SK-N-SH treated with all-trans-retinoic acid at 6 μM for 48 hours (cell line): ENCODE measurements at places on chromosomes 2 and 18.

DNA sequence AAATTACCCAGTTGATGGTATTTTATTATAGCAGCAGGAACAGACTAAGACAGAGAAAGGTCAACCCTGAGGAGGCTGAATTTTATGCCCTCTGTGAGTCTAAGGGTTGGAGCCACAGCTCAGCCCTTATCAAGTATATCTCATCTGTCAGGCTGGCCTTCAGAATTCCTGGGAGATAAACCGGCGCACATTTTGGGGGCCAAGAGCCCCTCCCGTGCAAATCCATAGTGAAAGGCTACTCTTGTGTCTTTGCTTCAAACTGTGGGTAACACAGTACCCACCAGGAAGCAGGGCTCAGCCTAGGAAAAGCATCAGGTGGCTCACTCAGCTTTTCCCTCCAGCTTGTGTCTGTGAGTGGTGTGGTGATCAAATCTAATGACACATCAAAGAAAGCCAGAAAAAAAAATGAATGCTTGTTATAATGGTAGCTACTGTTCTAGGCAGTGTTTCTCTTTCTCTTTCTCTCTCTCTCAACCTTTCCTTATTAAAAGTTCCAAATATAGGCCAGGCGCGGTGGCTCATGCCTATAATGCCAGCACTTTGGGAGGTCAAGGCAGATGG, 25.0 kb upstream of the ASXL2 start:
- no peak for ATAC-seq

- ATAC-seq = peak; percentile 8; the same call in 1 of the 3 replicates
Measured at GRCh38 chr2:232634206-232635150, 1.1 kb downstream of the EFHD1 start.

DNA sequence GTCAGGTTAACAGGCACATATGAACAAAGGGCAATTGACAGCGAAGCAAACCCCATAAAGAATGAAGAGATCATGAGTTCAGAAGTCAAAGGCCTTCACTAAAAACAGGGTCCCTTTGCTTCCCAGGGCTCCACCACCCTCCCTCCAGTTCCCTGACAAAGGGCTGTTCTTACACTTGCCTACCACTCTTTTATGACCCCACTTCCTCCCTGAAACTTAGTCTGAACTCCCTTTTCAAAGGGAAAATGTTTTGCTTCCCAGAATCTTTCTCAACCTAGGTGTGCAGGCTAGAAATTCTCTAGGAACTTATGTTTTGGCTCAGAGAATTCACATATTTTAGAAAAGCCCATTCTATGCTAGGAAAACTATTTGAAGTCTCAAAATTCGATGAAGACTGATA, 86.0 kb upstream of the ITGA4 start:
- ATAC-seq = no peak

GRCh38 chr2:148362144-148362796, 282.3 kb upstream of the EPC2 start:
- ATAC-seq = no peak

- ATAC-seq = no peak
Measured at GRCh38 chr2:170695521-170696410, 19.4 kb upstream of the SP5 start.

DNA sequence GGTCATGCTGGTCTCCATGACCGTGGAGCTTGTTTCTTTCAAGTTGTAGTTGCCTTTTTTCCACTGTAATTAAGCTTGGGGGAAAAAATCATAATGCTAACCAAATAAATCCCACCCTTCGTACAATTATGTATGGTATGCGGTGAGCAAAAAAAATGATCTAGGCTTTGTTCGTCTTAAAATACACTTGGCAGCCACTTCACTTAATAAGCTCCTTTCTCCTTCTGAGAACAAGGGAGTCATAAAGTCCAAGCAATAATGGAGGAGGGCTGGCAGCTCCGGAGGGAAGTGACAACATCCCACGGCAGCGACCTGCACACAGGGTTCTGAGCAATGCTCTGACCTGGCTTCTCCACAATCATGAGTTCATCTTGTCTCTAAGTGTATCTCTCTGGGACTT, 91.2 kb upstream of the KLHL29 start:
- ATAC-seq = no peak

GRCh38 chr2:202299712-202300111, 34.1 kb downstream of the NOP58 start:
- no peak for ATAC-seq

GRCh38 chr2:29492701-29493100, 377.5 kb downstream of the CLIP4 start:
- ATAC-seq = no peak

GRCh38 chr18:24841536-24841935, 381.1 kb downstream of the HRH4 start:
- ATAC-seq = no peak

- ATAC-seq = no peak
Measured at GRCh38 chr18:48782381-48782861, 168.3 kb downstream of the SMAD7 start.

- no peak for ATAC-seq
Measured at GRCh38 chr18:33014060-33014796, 241.4 kb upstream of the KLHL14 start.

GRCh38 chr2:63242747-63243146, 192.1 kb downstream of the OTX1 start:
- no peak; the same call in 2 of the 3 replicates for ATAC-seq

DNA sequence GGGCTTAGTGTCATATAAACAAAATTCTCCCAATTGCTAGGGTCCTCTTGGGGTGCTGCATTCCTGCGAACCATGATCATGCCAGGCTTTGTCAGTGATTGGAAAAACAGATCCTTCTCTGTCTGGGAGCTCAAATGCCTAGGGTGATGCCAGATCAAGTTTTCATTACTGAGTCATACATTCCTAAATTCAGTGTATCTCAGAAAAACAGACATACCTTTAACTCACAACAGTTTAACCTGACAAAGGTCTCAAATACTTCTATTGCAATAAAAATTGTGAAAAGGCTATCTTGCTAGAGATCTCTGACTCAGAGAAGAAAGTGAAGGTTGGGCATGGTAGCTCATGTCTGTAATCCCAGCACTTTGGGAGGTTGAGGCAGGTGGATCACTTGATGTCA, 86.9 kb downstream of the SH3YL1 start:
- no peak for ATAC-seq

DNA sequence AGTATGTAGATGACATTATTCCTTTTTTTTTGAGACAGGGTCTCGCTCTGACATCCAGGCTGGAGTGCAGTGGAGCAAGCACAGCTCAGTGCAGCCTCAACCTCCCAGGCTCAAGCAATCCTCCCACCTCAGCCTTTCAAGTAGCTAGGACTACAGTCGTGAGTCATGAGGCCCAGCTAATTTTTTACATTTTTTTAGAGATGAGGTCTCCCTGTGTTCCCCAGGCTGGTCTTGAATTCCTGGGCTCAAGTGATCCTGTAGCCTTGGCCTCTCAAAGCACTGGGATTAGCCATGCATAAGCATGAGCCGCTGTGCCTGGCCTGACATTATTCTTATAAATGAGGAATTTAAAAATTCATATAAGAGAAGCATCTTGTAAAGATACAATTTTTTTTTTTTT, 86.9 kb downstream of the FAM117B start:
- peak; percentile 76 for ATAC-seq
